LNCaP clone FGC (cell line): ENCODE measurements at places on chromosomes 7 and 10.

- DNase-seq, result no peak
Observed at GRCh38 chr10:114856544-114857287, 35.1 kb downstream of the FHIP2A start.

- DNase-seq, result no peak
Observed at GRCh38 chr10:67306588-67307205, 380.9 kb downstream of the LRRTM3 start.

DNA sequence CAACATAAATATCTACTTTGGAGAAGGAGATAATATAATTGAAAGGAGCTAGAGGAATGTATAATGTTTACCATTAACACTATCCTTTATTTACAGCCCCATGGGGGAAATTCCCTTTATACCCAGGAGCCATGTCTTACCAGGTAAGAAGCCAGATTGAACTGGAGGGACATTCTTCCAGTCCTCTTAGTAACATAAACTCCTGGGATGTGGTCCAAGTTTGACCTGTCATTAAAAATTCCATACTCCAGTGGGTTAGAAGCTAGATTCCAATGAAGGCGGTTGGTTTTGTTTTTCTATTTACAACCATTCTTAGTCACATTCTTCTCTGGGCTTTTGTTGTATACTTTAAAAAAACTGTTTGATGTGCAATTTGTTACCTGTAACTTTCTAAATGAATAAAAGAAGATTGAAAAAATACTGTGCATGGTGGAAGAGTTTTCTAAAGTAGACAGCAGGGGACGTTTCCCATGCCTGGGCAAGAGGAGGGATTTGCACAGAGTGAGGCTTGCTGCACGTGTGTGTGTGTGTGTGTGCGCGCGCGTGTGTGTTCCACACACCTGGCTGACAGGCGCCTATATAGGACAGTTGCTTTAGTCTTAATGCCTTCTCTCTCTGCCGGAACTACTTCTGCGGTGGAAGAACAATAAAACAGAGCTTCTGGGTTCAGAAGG, 2.0 kb downstream of the PLCE1 start:
- no peak for DNase-seq

- DNase-seq, result no peak
Observed at GRCh38 chr7:309586-310228, 19.7 kb downstream of the FOXL3 start.

- no peak for DNase-seq
Observed at GRCh38 chr7:130090745-130091532, 20.6 kb downstream of the KLHDC10 start.

GRCh38 chr7:154774303-154774969, 228.5 kb downstream of the PAXIP1 start:
- DNase-seq, result no peak

GRCh38 chr10:62373639-62373994, 552 bp upstream of the ZNF365 start:
- no peak for DNase-seq
